ENCODE measurements at places on chromosomes 13 and 19. TPM values are rescaled to one million over a fixed set of nuclear protein-coding genes. Genes with fewer than 3 reads are reported as not detected.

- no peak overlapping the region for H3K4me3 ChIP-seq
- H3K27ac ChIP-seq, result no peak overlapping the region
- no peaks in the 10 kb centered on the region for H3K27me3 ChIP-seq
- DNase-seq, result no peak
Measured at GRCh38 chr13:95800436-95800835, 123.5 kb downstream of the DNAJC3 start.

- H3K4me1 ChIP-seq, result no peaks in the 10 kb centered on the region
- H3K36me3 ChIP-seq, result peaks cover 5% of the 10 kb centered on the region
- H3K27me3 ChIP-seq, result no peaks in the 10 kb centered on the region
- no peak overlapping the region for H3K4me3 ChIP-seq
- no peak overlapping the region for H3K27ac ChIP-seq
- no peak for DNase-seq
Measured at GRCh38 chr13:34993470-34993869, 51.4 kb downstream of the NBEA start.

- no peak overlapping the region for H3K4me3 ChIP-seq
- no peaks in the 10 kb centered on the region for H3K27me3 ChIP-seq
- H3K27ac ChIP-seq, result no peak overlapping the region
- DNase-seq, result no peak
Measured at GRCh38 chr13:88806438-88806837, 1135.3 kb downstream of the SLITRK5 start.

Gene ASF1B
- 4.5 TPM for total RNA-seq

Gene CALR
- total RNA-seq, result 1,241 TPM

Gene PNMA8B
- total RNA-seq, result 2.5 TPM

Gene PSG6
- not detected for total RNA-seq
